NCI-H1092 treated with DMSO at 0.1 percent for 48 hours (cell line): ENCODE measurements at places on chromosomes 4 and X.

DNA sequence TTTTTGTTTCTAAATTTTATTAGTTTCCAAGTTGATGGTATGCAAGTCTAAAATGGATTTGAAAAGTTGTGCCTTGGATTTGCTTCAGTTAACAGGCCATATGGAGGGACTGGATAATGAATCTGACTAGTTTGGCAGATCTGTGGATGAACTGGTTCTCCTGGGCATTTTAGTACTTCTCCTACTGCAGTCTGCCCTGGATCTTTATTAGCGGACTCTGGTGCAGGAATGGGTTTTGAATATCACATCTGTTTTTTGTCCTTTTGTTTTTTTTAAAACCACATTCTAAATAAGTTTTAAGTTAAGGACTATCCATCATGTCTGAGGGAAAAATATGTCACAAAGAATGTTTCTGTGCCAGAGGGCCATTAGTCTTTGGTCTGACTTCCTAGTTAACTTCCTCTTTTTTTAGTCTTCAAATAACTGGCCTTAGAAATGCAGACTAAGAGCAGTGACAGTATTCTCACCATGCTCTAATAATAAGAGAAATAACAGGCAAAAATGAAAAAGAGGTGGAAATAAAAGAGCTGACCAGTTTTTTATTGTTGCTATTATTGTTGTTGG, 13.9 kb upstream of the DCK start:
- DNase-seq, result no peak

GRCh38 chr4:1576304-1576960, 107.7 kb downstream of the FAM53A start:
- no peak for DNase-seq

DNA sequence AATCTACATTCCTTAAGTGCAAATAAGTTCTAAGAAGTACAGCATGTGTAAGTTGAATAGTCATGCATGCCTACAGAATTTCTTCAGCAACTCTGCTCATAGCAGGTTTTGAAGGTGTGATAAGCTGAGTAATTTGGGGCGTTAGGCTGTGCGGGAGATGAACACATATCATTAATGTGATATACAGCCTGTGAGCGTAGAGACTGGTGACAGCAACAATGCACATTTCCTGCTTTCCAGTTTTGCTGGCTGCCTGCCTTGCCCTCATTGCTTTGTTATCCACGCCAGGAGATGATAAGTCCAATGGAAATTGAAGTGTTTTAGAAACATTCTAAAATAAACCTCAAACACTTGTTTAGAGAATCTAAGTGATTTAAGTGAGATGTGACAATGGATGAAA, 1709.4 kb downstream of the ARAP2 start:
- DNase-seq, result no peak

DNA sequence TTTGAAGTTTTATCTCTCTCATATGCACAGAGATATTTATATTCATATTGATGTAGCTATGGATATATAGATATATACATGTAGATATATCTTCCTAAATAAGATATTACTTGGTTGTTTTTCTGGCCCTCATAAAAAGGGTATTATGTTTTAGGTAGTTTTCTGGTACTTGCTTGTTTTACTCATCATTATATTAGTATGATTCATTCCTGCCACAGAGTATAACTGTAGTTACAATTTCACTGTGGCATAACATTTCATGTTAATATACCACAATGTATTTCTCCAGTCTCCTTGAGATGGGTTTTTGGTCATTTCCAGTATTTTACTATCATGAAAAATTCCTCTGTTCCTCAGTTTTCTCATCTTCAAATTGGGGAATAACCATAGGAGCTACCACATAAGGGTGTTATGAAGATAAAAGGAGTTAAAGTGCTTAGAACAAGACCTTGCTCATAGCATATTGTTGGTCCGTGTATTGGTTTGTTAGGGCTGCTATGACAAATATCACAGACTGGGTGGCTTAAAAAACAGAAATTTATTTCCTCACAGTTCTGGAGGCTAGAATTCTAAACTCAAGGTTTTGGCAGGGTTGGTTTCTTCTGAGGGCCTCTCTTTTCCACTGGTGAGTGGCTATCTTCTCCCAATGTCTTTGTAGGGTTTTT, 129.7 kb downstream of the TMEM164 start:
- DNase-seq, result no peak

DNA sequence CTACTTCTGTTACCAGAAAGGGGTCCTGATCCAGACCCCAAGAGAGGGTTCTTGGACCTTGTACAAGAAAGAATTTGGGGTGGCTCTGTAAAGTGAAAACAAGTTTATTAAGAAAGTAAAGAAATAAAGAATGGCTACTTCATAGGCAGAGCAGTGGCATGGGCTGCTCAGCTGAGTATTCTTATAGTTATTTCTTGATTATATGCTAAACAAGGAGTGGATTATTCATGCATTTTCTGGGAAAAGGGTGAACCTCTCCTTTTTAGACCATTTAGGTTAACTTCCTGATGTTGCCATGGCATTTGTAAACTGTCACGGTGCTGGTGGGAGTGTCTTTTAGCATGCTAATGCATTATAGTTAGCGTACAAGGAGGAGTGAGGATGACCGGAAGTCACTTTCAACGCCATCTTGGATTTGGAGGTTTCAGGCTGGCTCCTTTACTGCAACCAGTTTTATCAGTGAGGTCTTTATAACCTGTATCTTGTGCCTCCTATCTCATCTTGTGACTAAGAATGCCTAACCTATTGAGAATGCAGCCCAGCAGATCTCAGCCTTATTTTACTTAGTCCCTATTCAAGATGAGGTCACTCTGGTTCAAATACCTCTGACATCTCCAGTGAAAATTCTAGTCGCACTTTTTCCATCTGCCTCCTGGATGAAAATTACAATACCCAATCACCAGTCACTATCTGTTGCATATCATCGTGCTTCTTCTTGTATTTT, 15.5 kb upstream of the TDO2 start:
- DNase-seq, result no peak

- DNase-seq, result peak; percentile 13
Observed at GRCh38 chrX:120271218-120271617, 20.6 kb downstream of the ZBTB33 start.

DNA sequence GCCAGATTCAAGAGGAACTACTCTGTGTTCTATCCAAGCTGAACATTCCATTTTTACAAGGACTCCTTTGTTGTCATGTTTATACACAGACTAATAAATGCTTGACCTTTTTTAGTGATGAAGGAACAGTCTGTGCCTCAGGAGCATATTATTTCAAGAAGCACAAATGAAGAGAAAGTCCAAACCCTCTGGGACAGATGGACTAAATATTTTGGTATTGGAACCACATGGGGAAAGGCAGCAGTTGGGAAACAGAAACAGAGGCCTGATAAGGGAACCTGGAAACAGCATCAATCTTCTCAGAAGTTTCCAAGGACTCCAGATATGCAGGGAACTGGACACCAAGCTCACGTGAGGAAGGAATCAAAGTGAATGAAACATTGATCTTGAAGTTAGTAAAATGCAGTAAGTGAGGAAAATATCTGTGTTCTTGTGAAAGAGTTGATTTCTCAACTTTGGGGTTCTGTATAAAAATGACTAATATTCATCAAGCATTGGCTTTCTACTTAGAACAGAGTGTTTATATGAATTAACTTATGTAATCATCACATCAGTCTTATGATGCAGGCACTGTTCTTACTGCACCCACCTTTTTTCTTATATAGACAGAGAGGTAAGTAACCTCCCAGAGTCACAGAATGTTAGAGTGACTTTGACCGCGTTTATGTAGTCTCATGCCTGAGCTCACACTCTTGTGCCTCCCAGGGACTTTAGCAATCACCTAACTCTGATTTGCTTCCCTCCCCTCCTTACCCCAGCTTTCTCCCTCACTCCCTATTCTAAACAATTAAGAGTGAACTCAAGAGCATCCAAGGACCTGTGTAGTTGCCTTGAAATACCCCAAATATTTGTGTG, 148.9 kb upstream of the JADE1 start:
- no peak for DNase-seq

DNA sequence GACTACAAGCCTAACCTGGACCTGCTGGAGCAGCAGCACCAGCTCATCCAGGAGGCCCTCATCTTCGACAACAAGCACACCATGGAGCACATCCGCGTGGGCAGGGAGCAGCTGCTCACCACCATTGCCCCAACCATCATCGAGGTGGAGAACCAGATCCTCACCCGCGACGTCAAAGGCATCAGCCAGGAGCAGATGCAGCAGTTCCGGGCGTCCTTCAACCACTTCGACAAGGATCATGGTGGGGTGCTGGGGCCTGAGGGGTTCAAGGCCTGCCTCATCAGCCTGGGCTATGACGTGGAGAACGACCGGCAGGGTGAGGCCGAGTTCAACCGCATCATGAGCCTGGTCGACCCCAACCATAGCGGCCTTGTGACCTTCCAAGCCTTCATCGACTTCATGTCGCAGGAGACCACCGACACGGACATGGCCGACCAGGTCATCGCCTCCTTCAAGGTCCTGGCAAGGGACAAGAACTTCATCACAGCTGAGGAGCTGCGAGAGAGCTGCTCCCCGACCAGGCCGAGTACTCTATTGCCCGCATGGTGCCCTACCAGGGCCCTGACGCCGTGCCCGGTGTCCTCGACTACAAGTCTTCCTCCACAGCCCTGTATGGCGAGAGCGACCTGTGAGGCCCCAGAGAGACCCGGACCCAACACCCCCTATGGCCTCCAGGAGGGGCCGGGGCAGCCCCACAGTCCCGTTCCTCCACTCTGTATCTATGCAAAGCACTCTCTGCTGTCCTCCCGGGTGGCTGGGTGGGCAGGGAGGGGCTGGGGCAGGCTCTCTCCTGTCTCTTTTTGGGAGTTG, 486.2 kb downstream of the TRAM1L1 start:
- DNase-seq, result no peak

- peak; percentile 55 for DNase-seq
Observed at GRCh38 chr4:153465615-153466080, 512 bp upstream of the TMEM131L start.

DNA sequence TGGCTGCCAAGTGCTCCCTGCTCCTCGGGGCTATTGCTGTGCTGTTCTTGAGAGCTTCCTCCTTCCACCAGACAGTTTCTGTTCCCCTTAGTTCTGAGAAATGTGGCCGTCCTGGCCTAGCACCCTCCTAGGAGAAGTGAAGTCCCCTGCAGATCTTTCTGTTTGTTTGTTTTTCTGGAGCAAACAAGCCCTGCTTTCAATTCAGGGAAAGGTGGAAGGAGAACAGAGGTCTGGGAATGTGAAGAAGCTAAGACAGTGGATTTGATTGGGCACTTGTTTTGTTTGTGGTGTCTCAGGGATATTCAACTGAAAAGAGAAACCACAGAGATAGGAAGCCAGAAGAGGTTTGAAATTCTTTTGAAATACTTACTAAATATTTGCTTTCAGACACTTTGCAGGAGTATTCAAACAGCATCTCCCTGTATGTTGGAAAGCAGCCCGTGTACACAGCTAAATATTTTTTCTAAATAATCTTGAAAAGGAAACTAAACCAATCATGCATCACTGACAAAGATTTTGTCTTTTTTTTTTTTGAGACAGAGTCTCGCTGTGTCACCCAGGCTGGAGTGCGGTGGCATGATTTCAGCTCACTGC, 36.5 kb upstream of the PPM1K start:
- DNase-seq, result no peak

- peak; percentile 34 for DNase-seq
Observed at GRCh38 chrX:154486052-154486395, 391 bp downstream of the UBL4A start.
